ENCODE measurements at places on chromosomes 1 and 21.

DNA sequence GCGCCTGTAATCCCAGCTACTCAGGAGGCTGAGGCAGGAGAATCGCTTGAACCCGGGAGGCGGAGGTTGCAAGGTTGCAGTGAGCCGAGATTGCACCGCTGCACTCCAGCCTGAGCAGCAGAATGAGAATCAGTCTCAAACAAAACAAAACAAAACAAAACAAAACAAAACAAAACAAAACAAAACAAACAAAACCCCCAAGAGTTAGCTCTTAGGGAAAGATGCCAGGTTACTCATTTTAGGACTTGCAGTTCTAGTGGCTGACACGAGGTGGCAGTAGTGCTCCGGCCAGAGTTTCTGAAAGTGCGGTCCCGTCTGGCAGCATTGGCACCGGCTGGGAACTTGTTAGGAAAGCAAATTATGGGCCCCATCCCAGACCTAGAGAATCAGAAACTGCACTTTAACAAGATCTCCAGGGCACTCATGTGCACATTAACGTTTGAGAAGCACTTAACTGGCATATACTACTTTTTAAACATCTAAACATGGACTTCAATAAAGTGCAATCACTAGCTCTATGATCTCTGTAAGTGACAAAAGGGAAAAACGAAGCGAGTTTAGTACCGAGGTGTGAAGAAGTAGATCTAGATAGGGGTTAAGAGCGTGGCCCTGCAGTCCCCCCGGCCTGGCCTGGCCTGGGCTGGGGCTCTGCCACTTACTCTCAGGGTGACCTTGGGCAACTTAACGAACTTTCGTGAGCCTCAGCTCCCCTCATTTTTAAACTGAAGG, 41.9 kb upstream of the TNFRSF1B start:
- DNase-seq, result peak; percentile 67

- DNase-seq, result peak; percentile 22
Measured at GRCh38 chr1:84998642-84999280, 1.8 kb upstream of the MCOLN2 start.

DNA sequence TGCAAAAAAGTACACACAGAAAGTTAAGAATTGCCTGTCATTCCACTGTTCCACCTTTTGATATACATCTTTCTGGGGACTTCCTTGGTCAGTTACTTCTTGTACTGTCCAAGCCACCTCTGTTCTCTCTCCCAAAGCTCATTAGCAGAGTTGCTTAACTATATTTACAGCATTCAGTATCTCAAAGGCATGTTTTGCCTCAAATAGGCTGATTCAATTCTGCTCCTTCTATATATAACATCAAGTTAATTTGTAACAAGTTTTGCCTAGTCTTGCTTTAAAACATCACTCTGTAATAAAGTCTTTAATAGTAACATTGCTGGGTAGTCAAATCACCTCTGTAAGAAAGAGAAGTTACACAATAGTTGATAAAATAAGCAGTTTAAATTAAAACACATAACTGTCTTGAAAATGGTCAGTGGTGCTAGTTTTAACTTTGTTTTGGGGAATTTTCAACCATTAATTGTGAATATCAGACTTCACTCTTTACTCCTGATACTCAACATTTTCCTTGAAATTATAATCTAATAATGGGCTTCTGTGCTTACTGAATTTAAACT, 35.7 kb downstream of the EDARADD start:
- DNase-seq, result no peak

DNA sequence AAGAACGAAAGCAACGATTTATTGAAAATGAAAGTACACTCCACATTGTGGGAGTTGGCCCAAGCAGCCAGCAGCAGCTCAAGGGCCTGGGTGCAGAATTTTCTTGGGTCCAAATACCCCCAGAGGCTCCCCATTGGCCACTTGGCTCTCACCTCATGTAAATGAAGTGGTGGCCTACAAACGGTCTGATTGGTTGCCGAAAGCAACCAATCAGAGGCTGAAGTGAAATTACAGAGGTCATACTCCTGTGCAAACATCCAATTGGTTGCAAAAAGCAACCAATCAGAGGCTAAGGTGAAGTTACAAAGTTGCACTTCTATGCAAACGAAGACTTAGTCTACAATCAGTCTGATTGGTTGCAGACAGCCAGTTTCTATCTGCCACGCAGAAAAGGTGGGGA, 31.9 kb downstream of the FAM163A start:
- DNase-seq, result no peak

DNA sequence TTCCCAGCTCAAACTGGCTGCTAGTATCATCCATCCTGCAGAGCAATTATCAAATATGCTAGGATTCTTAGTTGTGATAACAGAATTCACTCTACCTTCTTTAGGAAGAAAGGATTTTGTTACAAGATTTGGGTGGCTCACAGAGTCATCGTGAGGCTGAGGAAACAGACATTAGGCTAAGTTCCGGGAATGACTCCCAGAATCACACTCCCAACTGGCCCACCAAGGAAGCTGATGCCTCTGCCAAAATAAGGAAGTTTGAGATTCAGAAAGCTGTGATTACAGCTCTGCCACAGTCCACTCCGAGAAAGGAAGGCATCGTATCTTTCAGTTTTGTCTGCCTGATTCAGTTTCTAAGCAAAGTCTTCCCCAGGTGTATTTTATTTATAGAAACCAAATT, 50.6 kb upstream of the LYPLAL1 start:
- DNase-seq, result no peak

DNA sequence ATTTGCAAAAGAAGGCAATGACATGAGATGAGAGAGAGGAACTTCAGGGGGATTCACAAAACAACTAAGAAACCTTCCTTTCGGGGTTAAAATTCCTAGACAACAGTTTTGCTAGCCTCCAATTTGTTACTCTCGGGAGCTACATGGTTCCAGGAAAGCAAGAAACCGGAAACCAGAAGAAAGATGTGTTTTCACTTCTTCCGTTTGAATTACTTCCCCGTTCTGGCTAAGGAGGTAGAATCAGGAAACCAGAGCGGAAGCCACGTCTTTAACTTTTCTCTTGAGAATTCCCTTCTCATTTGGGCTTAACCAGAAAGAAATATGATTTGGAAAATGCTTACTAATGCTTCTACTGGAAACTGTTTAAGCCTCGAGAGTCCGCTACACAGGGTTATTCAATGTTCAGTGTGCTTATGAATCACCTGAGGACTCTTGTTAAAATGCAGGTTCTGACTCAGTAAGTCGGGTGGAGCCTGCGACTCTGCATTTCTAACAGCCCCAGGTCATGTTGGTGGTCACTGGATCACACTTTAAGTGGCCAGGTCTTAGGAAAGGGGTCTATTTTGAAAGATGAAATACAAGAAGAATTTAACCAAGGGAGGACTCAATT, 43.5 kb upstream of the MCOLN3 start:
- DNase-seq, result no peak

GRCh38 chr1:15186846-15187151, 33.3 kb downstream of the TMEM51 start:
- no peak for DNase-seq

GRCh38 chr21:16550917-16551741, 821.3 kb downstream of the USP25 start:
- no peak for DNase-seq

GRCh38 chr1:228781161-228781808, 46.0 kb downstream of the RHOU start:
- DNase-seq, result no peak

Data from stimulated activated CD8-positive, alpha-beta memory T cell treated with anti-CD3 and anti-CD28 coated beads, Interleukin-4, amount 100 ng/mL, for 24 hours (primary cell).